ENCODE measurements at places on chromosomes 2 and 18.

DNA sequence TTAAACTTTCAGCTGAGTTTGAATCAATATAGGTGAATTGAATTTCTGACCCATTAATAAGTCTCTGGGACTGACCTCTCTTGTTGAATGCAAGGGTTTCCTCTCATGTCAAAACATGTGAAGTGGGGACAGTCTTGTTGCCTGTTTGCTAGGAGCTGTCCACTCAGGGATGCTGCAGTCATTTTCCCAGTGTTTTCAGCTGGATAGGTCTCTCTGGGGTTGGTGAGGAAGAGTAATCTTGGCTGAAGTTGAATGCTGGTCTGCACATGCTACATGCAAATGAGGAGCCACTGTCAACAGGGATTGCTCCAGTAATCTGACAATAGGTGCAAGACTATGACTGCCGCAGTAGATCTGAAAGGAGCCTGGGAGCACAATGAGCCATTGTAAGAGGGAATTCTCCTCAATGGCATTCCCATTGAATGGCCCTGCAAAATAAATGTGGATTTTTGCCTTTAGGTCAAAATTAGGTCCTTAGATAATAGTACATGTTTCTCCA is 34.1 kb upstream of the IL1RL1 start:
- DNase-seq, result no peak

GRCh38 chr2:40433736-40434135 is 18.2 kb downstream of the SLC8A1 start:
- DNase-seq, result no peak

DNA sequence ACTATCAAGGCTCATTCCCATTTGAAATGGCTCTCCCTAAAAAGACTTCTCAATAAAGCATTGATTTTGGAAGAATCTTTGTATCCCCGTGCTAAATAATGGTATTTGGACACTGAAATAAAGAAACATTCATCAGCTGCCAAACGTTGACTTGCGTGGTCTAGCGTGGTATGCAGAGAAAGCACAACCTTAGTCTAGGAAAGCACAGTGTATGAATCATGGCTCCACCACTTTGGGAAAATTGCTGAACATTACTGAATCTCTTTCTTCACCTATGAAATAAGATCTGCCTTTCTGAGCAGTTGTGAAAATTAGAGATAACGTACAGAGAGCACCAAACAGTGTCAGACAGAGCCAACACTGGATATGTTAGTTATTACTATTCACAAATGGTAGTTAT is 353.9 kb downstream of the SS18 start:
- DNase-seq, result no peak

DNA sequence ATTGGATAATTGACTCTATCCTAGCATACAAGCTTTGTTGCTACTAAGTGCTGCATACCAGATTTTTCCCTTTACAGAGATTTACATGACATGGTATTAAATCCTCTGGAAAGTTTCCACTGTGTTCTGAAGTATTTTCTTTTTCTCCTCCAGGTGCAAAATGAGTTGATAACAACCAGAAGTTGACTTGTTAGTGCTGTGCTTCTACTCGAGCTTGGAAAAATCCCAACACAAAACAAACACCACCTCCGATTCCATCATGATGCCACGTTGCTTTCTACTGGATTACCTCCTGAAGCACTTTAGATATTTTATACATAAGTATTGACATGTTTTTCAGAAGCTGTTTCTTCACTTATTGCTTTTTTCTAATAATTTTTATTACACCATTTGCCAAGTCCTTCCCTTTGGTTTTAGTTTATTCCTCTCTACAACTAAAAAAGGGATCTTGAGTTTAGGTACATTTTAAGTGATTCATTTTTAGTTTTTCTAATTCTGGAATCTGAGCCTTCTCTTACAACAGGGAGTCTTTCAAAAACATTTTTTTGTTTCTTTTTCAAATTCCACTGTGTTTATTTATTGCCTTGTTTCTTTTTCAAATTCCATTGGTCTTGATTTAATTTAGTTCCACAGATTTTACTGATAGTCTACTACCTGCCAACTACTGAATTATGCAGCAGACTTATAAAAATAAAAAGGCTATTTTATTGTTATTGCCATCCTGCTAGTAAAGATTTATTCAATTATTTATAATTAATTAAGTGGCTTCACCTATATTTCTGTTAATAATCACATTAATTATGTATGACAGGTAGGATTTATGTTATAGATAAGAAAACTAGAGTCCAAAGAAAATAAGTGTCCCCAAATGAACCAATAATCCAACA is 143.4 kb downstream of the PPP1R1C start:
- no peak for DNase-seq

GRCh38 chr2:138269765-138270164 is 231.8 kb upstream of the SPOPL start:
- DNase-seq, result no peak

- DNase-seq, result no peak
Measured at GRCh38 chr18:407626-408224, 92.8 kb downstream of the COLEC12 start.

- DNase-seq, result no peak
Measured at GRCh38 chr2:31192851-31193392, 24.4 kb downstream of the CAPN14 start.

DNA sequence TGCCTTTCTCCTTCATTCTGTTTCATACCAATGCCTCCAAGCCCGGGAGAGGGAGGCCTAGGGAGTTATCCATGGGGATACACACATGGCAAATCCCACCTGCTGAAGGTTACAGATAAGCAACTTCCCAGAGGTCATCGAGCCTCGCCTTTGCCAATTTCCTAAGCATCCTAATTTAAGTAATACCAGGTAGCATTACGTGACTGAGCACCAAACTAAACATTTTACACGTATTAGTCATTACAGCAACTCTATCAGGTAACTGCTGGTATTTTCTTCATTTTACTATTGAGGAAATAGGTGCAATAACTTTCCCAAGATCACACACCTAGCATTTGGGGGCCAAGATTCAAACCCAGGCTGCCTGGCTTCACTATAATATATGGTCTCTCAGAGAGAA is 30.1 kb upstream of the BZW1 start:
- DNase-seq, result no peak

- no peak for DNase-seq
Measured at GRCh38 chr18:67144329-67144728, 372.2 kb downstream of the DSEL start.

DNA sequence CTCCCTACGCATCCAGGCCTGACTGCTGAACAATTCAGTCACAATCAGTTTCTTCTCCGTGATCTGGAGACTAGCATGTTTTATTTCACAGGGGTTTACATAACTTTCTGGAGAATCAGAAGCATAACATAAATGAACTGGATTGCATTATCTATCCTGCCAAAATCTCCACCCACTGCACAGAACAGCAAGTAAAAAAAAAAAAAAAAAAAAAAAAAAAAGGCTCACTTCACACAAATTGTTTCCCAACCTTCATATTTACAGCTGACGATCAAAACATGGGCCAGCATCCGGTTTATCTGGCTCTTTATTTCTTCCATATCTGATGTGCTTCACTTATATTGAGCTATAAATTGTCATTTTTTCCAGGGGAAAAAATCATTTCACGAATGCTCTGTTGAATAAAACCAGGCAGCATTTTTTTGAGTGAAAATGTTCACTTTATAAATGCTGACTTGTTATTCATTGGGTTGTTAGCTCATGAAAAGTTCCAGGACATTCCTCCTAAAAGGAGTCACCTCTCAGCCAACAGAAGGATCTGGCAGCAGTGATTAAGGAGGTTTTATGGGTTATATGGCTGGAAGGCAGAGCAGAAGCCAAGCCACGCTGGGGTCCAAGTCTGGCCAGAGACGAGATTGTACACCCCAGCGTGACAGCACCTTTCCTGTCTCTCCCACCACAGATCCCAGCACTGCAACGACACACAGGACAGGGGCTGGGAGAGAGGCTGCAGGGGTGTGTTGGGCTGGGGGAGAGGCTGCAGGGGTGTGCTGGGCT is 51.2 kb upstream of the GLI2 start:
- no peak for DNase-seq

DNA sequence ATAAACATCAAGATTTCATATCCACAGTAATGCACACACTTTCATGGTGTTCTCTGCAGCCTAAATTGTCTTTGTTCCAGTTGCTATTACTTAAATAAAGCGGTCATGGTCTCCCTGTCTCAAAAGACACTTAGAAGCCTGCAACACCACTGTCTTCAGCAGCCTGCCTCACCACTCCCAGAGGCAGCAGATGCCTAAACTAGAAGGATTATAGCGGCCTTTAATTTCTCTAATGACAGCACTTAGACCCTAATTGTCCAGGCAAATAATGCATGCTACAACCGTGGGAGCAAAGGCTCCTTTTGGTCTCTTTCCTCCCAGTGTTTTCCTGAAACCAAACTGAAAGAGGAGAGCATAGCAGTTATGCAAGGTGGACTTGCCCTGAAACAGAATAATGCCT is 248.8 kb upstream of the SLC39A10 start:
- no peak for DNase-seq

- DNase-seq, result no peak
Measured at GRCh38 chr18:58027341-58027740, 16.7 kb upstream of the NEDD4L start.

- no peak for DNase-seq
Measured at GRCh38 chr18:12278215-12278671, 24.1 kb downstream of the CIDEA start.

DNA sequence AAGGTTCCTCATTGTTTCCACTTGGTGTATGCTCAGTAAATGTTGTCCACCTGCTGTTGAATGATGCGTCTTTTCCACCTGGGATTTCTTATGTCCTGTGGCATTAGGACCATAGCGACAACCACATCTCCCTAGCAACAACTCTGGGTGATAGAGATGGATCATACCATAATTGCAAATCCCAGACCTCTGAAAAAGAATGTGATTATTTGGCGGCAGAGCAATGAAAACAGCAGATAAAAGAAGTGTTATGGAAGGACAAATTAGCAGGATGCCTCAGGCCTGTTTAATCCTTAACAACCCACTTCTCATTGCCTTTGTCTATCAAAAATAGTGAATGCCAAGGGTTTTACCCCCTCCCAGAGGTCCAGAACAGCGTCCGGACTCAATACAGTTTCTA is 278.9 kb downstream of the TSN start:
- DNase-seq, result no peak

DNA sequence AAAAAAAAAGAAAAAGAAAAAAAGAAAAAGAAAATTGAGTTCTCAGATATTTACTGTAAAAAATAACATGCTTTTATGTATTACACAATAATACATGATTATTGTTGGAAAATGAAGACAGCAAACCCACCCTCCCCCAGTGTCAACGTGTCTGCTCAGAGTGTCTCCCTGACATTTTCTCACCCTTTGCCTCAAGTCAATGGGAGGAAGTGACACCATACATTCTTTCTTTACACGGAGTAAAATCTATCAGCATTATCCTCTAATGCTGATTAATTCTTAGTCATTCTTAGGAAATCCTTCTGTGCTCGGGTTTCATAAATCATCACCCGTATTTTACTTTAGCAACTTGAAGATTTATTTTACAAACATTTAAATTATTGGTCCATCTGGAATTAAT is 32.0 kb downstream of the CTAGE1 start:
- DNase-seq, result no peak

DNA sequence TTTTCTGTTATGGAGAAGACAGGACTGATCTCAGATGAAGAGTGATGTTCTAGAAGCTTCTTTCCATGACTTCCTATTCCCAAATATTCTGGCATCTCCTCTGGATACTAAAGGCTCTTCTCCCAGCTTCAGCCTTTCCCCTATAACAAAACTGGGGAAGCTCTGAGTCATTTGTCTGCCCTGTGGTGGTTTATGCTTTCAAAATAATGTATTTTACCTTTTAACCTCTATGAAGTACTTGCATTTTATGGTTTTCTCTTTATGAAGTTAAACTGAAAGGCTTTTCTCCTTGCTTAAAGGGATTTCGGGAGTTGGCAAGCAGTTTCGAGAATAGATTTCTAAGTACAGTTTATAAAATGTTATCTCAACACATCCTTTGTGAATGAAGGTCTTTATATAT is 104.4 kb downstream of the TANC1 start:
- DNase-seq, result no peak

DNA sequence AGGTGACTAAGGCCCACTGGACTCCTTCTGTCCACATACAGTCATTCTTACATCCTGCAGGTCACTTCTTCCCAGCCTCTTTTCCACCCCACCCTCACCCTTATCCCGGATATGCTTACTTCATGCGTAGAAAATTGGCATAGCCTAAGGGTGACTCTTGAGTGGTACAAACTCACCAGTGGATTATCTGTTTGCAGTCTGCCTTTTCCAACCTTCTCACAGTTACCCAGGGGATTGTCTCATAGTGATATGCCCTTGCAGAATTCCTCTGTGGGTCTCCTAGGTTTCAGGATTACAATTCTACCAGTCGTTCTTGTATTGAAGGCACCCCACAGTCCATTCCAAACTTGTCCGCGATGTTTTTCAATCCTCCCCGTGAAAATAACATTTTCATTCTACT is 752.9 kb upstream of the HS6ST1 start:
- DNase-seq, result no peak

GRCh38 chr2:235378944-235379343 is 114.9 kb upstream of the AGAP1 start:
- no peak for DNase-seq

- peak; percentile 53 for DNase-seq
Measured at GRCh38 chr18:45775241-45775676, 50.2 kb upstream of the SIGLEC15 start.

GRCh38 chr2:160224060-160224459 is 24.0 kb upstream of the ITGB6 start:
- no peak for DNase-seq

DNA sequence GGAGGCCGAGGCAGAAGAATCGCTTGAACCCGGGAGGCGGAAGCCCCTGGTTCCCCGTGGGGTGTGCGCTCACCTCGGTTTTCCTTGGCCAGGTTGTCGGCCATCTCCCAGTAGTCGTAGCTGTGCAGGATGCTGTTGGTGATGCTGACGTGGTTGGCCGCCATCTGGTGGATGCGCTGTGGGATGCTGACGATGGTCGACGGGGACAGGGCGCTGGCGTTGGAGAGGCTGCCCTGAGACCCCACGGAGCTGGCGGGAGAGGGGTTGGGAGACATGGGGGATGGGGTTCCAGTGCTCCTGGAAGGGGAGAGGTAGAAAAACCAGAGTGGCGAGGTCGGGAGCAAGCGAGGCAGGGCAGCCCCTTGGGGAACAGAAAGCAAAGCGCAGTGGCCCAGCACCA is 64.4 kb upstream of the REV1 start:
- no peak for DNase-seq

GRCh38 chr2:54030396-54030741 is 59.6 kb upstream of the PSME4 start:
- no peak for DNase-seq

DNA sequence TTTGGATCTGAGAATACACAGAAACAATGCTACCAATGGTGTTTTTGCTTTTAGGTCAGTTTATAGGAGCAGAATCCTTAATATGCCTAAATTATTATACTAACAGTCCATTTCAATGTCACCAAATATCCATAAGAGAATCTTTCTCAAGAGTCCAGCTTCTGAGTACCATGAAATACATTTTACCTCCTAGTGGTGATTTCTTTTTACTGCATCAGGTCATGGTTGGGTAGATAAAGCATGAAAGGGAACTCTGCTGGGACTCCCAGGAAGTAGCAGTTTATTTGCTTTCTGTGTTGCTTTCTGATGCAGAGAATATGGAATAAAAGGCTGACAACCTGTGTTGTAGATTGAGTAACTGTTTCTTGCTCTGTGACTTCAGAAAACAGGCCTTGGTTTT is 115.6 kb downstream of the PPP1R1C start:
- no peak for DNase-seq

All from stimulated activated CD8-positive, alpha-beta memory T cell treated with anti-CD3 and anti-CD28 coated beads, Interleukin-2, amount 100 ng/mL, for 48 hours (primary cell).